Suppressor macrophage treated with lipopolysaccharide for 4 hours (primary cell): ENCODE measurements at places on chromosomes 16 and 17.
A peak's percentile ranks its signal among the peaks of the same experiment; 100 is the strongest.

DNA sequence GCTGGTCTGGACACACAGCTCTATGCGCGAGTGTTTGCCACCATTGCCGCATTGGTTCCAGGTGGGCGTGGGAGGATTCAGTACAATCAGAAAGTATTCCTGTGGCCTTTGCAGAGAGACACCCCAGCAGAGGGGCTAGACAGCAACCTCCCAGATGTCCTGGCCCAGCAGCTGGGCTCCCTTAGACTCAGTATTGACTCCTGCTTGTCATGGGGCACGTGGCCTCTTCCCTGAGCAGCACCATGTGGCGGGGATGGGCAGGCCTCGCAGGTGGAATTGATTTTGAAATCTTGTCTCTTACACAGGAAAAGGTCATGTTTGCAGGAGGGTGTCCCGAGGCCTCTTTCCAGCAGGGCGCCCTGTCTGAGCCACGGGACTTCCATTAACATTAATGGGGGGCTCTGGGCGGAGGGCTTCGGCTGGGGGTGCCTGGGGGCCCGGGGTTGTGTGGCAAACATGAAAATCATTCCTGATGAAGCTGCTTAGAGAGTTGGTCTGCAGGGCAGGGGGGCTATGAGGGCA, 96.4 kb downstream of the C16orf78 start:
- no peak for DNase-seq

- DNase-seq, result no peak
Measured at GRCh38 chr16:15779664-15780351, 77.0 kb downstream of the MYH11 start.

GRCh38 chr16:48047720-48048119, 108.1 kb downstream of the ABCC12 start:
- DNase-seq, result no peak

- DNase-seq, result no peak
Measured at GRCh38 chr17:6919158-6919557, 76.7 kb upstream of the ALOX12 start.

DNA sequence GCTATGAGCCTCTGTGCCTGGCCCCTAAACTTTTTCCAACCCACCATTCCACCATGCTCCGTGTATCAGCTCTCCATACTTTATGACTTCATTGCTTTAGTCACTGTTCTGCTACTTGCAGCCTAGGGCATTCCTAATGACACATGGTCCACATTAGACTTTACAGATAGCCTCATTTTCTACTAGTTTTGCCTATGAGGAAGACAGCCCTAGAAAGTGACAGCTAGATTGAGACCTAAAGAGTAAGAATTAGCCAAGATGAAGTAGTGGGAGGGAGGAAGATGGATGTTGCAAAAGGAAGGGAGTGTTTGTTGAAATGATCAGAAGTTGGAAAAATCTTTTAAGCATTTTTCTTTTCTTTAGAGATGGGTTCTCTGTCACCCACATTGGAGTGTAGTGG, 11.0 kb downstream of the C16orf54 start:
- peak; percentile 74 for DNase-seq

- no peak for DNase-seq
Measured at GRCh38 chr17:50173335-50173941, 7.6 kb downstream of the SGCA start.

DNA sequence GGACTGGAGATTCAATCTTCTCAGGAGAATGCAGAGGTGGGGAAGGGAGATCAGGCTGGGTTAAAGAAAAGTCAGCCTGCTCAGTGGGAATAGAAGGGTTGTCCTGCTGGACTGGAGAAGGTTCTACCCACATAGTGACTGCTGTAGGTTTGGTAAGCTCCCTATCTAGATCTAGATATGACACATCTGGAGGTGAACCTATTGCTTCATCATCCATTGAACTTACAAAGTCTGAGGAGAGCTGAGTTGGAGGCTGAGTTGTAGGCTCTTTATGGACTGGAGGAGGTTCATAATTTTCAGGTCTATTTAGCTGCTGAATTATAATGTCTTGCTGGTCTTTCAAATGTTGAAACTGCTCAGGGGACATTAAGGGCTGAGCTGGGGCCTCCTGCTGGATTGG, 46.0 kb upstream of the NF1 start:
- DNase-seq, result no peak

- DNase-seq, result no peak
Measured at GRCh38 chr17:14340857-14341754, 40.2 kb downstream of the HS3ST3B1 start.

GRCh38 chr16:85897382-85897781, 1.6 kb upstream of the IRF8 start:
- peak; percentile 73 for DNase-seq

DNA sequence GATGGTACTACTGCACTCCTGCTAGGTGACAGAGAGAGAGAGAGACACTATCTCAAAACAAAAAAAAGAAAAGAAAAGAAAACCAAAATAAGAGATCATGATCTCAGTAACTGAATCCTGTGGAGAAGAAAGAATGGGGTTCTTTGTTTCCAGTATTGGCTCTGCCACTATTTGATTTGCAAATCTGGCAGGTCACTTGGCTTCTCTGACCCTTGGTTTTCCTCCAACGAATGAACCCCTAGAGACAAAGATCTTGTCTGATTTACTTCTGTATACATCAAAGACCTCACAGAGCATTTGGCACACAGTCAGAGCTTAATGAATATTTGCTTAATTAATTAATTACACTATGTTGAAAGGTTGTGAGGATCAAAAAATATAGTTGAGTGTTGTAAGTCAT, 47.9 kb upstream of the NLK start:
- no peak for DNase-seq

DNA sequence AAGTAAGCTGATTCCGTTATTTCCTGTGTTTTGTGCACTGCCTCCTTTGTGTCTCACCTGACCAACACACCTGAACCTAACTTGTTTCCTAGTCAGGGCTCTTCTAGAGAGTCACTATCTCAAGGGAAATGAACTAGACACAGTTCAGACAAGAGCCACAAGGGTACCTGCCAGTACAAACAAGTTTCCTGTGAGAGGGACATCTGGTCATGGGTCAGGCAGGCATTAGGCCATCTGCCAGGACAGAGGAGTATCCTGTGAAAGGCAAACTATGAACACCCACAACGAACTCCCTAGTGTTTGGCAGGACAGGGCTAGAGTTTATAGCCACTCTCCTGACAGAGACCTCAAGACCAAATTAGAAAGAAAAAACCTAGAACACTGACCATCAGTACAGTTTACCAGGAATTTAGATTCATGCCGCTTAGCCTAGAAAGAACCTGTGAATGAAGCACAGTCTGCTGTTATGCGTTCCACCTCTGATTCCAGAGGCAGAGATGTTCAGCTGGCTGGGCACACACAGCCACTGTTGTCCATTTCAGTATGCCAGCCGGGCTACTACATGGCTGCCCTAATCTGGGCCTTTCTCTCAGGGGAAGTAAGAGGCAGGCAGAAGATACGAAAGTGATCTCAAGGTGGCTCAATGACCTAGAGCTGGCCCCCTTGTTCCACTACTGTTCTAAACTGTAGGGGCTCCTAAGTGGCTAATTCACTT, 20.7 kb upstream of the GLG1 start:
- DNase-seq, result no peak

DNA sequence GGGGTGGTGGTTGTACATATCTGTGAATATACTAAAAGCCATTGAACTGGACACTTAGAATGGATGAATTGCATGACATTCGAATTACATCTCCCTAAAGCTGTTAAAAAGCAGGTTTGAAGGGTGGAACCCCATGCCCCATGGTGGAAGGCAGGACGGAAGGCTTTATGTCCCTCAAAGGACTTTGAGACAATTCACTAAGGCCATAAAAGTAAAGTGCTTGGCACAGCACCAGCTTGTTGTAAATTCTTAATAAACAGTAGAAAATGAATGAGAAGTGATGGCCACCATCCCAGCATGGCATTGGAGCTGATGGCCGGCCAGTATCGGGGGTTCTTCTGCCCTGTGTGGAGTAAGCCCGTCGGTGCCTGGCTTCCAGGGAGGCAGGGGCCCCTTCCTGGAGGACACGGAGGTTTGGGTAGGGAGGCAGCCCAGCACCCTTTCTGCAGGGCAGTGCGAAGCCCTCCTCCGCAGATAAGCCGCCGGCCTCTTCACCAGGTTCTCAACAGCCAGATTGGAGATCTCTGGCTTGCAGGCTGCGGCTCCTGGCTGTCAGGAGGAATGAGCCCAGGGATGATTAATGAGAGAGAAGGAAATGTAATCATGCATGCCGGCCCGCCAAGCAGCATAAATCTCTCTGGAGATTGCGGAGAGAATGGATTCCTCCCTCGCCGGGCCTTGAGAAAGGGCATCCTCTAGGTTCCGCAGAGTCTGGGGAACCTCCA, 346.9 kb downstream of the FOXL1 start:
- DNase-seq, result no peak

GRCh38 chr17:28892024-28892423, 5.5 kb downstream of the FLOT2 start:
- DNase-seq, result no peak

DNA sequence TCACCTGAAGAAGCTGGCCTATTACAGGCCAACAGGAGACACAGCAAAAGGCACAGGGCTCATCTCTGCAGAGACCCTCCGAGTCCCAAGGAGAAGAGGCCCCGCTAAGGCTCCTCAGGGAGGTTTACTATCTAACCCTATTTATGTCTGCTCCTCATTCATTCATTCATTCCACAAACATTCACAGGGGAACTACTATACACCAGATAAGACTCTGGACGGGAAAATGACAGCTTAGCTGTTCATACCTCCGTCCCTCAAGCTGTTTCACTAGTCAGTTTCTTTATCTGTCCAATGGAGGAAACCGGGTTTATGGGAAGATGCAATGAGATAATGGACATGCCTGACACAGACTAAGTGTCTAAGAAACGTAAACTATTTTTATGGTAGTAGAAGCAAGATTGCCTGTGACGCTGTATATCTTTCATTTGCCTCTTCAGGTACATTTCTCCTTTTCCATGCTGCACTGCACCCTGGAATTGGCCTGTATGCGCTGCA, 62.1 kb downstream of the SRL start:
- no peak for DNase-seq

- DNase-seq, result no peak
Measured at GRCh38 chr16:80079072-80079471, 461.7 kb upstream of the DYNLRB2 start.

DNA sequence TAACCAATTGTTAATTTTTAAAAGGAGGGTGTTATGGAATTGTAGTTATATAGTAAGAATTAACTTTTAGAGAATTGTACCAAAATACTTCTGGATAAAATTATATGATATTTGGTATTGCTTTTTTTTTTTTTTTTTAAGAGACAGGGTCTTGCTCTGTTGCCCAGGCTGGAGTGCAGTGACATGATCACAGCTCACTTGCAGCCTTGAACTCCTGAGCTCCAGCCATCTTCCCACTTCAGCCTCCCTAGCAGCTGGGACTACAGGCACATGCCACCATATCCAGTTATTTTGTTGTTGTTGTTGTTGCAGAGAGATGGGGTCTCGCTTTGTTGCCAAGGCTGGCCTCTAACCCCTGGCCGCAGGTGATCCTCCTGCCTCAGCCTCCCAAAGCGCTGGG, 8.5 kb downstream of the ARSG start:
- no peak for DNase-seq

GRCh38 chr17:77869041-77869599, 89.4 kb upstream of the TNRC6C start:
- DNase-seq, result no peak

- DNase-seq, result peak; percentile 39
Measured at GRCh38 chr16:3854750-3855541, 25.6 kb downstream of the CREBBP start.

GRCh38 chr17:73770115-73770848, 126.0 kb upstream of the SDK2 start:
- DNase-seq, result peak; percentile 58

DNA sequence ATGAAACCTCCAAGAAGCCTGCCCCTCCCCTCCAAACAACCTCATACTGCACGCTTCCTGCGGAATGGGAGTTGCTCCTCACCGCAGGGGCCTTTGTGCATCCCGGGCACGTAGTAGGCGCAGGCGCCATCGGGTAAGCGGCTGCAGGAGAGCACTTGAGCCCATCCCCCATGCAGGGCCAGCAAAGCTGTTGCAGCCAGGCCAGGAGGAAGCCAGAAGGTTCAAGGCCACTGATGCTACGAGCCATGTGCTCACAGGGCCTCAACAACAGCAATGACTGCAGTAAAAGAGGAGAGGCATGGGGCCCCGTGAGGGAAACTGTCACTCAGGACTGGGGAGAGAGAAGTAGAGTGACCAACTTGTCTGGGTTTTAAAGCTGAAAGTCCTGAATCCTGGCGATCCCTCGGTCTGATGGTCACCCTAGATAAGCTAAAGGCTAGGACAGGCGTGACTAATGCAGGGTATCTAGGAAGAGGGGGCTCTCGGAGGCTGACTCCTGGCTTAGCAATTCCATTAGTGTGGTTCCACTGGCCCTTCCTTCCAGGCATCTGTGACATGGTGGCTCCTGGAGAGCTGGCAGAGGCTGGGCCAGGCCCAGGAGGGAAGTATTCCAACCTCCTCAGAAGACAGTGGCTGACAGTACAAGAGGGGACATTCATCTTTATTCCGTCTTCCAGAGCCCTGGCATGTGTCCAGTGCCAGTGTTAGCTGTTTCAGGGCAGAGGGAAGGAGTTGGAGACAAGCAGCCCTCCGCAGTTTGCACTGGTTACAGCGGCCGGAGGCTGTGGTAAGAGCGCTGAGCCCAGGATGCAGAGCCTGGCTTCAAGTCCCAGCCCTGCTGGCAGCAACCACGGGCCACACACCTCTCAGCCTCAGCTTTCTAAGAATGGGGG, 20.8 kb downstream of the GOSR2 start:
- DNase-seq, result no peak

- DNase-seq, result no peak
Measured at GRCh38 chr17:51059781-51060180, 60.9 kb downstream of the SPAG9 start.

DNA sequence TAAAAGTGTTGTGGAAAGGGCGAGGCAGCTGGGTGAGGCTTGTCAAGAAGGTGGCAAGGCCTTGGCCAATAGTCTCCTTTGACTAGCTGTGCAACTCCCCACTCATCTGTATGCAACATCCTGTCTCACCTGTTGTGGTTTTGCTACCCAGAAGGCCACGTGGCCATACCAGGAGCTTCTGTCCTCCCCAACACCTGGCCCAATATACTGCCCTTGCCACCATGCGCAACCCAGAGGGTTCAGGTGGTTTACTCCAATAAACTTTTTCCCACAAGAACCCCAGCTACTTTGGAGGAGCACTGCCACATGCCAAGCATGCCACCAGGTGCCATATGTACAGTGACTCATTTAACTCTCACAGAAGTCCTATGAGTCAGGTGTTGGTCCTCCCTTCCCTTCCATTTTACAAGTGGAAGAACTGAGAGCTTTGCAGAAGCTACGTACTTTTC, 10.2 kb downstream of the MYO19 start:
- DNase-seq, result no peak

GRCh38 chr17:50903604-50904517, 37.7 kb upstream of the TOB1 start:
- DNase-seq, result peak; percentile 54

GRCh38 chr17:81961521-81962498, 823 bp upstream of the NOTUM start:
- no peak for DNase-seq

DNA sequence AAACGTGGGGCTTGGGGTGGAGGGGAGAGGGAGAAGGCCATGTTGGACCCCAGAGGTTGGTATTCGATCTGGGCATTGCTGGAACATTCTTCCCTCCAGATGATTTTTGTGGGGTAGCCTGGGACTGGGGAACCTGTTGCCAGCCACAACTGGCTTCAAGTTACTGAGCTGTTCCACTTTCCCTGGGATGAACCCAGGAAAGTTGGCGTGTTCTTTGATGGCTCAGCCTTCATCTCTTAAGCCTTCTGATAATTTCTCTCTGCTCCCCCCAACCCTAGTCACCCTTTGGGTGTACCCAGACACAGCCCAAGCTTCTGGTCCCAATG, 2.1 kb downstream of the TBX21 start:
- no peak for DNase-seq

GRCh38 chr16:57752203-57752580, 16.6 kb downstream of the KATNB1 start:
- no peak for DNase-seq
